ENCODE measurements at places on chromosomes 3 and 15.

DNA sequence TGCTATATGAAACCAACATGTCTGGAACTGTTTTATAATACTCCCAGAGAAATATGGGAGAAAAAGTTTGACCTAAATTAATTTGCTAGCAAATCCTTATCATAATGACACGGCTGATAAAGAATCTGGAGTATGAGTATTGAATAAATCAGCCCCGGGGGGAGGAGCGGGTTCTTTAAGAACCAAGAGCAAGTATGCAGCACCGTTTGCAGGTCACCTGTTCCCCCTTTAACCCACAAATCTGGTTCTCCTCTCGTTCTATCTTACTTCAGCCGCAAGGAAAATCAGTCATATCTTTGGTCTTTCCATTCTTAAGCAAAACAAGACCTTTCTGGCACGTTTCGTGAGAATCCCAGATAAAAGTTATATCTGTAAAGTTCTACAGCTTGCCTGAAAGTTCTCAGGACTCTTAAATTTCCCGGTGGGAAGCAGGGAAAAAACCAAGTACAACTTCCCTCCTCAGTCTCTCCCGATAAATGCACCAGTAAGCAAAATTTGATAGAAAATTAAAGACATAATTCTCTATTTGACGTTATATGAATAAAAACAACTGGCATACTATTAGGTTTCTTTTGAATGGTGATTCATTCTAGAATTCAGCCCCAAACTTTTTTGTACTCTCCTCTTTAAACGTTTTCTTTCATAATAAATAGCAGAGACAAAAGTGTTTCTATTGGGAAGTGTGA lies 348.6 kb downstream of the ZBBX start:
- no peak for DNase-seq

DNA sequence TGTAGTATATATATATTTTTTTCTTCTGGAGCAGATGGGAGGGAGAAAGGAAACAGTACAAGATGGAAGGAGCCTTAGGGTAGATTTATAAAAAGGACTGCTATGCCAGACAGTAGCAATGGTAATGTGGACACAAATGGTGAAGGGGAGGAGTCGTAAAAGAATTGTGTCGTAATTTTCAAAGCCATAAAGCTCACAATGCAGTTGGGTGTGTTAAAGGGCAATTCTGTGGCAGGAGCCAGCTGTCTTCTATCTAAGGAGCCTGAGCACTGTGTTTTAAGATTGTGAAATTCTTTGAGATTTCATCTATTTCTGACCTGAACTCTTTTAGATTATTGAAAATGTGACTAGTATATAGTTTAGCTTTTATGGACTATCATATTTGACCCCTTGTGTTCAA lies 58.9 kb downstream of the CNOT10 start:
- no peak for DNase-seq

DNA sequence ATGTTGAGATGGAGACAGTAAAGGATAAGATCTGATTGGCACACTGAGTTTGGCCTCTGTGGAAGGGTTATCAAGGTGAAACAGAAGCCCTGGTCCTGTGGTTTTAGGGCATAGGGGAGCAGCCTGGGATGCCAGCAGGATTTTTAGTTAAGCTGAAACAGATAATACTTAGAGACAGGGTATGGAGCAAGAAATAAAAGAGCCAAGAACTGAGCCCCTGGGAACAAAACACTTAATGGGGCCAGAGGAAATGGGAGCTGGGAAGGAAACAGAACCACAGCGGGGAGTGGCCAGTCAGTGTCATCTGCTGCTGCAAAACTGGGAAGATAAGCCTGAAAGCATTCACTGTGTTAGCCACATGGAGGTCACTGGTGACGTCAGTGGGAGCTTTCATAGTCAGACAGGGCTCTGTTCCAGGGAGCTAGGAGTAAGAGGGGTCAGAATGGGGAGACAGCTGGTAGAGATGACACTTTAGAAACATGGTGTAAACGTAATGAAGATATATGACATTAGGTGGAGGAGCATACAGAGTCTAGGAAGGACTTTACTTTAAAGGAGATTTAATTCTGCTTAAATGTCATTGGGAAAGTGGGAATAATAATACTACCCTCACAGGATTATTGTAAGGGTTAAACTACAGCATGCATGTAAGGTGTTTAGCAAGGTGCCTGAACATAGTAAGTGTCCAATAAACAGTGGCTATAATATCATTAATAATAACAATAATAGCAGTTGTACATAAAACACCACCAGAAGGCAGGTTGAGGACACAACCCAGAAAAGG lies 172.7 kb upstream of the CTNNB1 start:
- DNase-seq = no peak

DNA sequence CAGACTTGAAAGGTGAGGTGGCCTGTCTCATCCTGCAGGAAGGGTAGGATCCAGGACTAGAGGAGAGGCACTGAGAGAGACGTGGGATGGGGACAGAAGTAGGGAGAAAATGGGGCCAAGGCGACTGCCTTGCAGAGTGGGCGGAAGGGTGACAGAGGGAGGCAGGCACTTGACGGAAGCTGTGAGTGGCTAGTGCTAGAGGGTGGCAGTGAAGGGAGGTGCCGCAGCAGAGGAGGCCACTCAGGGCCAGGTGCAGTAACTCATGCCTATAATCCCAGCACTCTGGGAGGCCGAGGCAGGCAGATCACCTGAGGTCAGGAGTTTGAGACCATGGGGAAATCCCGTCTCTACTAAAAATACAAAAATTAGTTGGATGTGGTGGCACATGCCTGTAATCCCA lies 7.3 kb downstream of the CCDC33 start:
- DNase-seq = no peak

- no peak for DNase-seq
Measured at GRCh38 chr15:47374222-47374621, 343.1 kb upstream of the SEMA6D start.

DNA sequence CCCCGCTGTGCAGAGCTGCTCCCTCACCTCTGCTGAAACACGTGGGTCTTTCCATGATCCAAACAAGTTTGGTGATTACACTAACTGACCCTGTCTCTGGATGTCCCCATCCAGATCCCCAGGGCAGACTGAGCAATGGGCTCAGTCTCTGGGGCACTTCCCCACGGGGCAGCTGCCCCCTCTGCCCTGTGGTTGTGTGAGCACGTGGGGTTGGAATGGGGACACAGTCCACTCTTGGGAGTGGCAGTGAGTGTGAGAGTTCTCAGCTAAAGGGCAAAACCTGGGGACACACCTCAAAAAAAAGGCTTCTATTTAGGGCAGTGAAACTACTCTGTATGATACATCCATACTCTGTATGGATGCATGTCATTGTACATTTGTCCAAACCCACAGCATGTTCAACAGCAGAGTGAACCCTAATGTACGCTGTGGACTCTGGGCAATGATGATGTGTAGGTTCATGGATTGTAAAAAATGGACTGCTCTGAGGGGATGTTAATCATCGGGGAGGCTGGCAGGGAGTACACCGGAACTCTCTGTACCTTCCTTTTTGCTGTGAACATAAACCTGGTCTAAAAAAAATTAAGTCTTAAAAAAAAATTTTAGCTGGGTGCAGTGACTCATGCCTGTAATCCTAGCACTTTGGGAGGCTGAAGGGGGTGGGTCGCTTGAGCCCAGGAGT lies 49.9 kb upstream of the BLM start:
- no peak for DNase-seq

GRCh38 chr3:159319156-159319555 lies 517.3 kb downstream of the MFSD1 start:
- no peak for DNase-seq

- DNase-seq = no peak
Measured at GRCh38 chr15:84829428-84829827, 12.3 kb downstream of the ALPK3 start.

- no peak for DNase-seq
Measured at GRCh38 chr15:47796830-47797229, 79.5 kb downstream of the SEMA6D start.

GRCh38 chr3:69864141-69864540 lies 124.9 kb downstream of the MITF start:
- no peak for DNase-seq

GRCh38 chr3:76131396-76132153 lies 346.2 kb upstream of the ZNF717 start:
- DNase-seq = no peak

- no peak for DNase-seq
Measured at GRCh38 chr15:84934942-84935729, 46.5 kb upstream of the PDE8A start.

- no peak for DNase-seq
Measured at GRCh38 chr3:194736277-194736895, 50.7 kb downstream of the FAM43A start.

DNA sequence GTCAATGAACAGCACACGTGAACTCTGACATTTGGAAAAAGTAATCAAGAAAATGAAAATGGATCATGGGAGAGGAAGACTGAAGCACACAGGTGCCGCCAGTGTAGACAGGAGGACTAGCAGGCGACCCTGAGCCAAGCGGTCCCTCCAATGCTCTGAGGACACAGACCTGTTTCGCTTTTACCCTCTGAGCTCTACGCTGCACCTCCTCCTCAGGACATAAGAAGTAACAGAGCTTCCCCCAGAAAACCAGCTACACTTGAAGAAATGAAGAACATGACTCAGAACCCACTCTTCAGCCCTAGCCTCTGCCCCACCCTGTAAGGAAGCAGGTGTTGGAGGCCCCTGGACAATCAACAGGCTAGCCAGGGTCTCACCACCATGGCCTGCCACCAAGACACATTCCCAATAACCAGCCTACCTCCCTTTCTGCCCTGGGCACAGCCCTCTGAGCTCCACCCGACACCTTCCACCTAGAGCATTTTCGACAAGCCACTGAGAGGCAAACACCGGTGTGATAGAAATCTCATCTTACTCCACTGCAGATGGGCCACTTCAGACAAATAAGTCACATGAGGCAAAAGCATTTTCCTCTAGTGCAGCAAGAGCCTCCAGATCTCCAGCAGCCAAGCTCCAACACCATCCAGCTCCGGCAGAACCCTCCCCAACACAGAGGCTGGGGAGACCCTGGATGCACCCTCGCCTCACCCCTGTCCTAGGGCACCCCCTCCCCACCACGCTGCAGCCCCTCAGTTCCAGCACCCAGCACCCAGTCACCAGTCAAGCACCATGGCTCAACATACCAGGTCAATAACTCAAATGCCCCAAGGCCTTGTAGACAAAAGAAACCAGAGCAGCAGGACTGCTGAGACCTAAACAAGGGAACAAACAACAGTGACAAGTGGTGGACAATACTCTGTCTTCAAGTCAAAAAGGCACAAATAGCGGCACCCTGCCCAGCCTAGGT lies 11.4 kb downstream of the FAM174B start:
- DNase-seq = no peak

DNA sequence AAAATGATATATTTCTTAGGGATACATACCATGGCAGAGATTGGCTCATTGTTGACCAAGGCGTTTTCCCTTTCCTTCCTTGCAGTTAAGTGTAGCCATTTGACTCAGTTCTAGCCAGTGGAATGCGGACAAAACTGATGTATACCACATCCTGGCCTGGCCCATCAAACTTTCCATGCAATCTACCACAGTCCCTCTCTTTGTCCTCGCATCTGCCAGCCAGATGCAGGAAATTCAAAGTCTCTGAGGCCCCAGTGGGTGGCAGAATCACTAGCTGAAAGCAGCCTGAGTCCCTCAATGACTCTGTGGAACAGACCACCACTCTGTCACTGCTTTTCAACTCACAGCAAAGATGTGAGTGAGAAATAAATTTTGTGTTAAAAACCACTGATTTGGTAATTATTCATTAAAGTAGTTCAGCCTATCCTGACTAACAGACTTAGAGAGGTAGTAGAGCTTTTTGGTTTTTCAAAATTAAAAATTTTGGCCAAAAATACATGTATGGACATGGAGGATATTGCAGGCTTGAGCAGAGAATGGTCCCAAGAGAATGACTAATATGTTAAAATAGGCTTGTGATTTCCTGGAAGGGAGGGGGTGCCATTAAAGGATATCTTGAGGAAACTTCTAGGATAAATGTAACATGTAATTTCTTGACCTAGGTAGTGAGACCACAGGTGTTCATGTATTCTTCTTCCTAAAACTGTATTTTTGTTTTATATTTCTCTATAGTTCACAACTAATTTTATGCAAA lies 10.9 kb downstream of the LRRFIP2 start:
- DNase-seq = no peak

DNA sequence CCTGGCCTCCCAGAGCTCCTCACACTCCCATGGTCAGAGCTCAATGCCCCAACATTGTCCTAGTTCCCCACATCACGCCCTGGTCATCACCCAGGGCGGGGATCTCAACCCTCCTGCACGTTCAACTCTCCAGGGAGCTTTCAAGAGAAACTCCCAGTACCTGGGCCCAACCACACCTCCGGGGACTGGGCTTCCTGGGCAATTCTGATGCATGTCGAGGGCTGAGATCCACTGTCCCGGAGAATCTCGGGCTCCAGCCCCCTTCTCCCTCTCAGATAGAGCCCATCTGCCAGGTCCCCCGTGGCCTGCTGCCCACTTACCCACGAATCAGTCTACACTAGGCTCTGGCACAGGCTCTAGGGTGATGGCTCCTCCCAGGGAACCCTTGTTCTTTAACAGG lies 39.2 kb downstream of the UMPS start:
- no peak for DNase-seq

- DNase-seq = no peak
Measured at GRCh38 chr15:85488997-85489396, 108.6 kb downstream of the AKAP13 start.

DNA sequence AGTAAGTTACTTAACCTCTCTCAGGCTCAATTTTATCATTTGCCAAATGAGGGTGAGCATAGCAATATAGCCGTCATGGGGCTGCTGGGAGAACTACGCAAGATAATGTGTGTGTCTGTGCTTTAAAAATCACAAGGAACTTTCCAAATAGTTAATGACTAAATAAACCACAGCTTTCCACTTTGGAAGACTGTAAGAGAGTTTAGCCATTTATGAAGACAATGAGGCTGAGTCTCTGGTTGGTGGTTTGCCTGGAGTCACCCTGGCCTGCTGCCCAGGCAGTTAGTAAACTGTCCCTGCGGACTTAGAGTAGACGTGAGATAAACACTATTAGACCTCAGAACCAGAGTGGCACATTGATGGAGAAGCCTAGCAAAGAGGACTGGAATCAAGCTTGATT lies 357.7 kb downstream of the CLSTN2 start:
- peak; percentile 3 for DNase-seq

- DNase-seq = no peak
Measured at GRCh38 chr3:151351648-151352047, 22.3 kb upstream of the P2RY13 start.

DNA sequence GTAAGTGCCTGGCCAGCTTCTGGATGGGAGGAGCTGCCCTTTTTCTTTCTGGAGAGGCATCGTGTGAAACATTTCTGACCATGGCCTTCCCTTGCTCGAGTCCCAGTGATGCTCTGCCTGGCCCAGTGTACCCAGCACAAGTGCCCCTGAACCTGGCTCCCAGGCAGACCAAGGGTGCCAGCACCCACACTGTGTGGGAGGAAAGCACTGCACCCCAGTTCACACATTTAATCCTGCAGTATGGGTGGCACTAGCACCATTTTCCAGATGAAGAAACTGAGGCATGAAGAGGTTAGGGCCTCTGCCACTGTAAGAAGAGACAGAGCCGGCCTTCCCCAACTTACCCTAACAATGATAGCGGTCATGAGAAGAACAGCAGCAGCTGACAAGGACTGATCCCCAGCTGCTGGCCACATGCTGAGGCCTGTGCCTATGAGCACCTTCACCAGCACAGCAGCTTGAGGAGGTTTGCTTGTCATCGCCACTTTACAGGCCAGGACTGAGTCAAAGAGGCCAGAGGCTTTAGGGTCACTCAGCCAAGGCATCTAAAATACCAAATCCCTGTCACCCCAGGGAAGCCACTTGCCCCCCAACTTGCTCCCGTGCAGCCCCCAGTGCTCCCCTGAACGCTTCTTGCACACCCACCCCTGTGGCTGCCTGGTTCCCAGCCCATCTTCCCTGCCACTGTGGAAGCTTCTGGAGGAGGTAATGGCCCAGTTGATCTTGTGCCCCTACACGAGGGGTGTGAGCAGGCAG lies 15.0 kb downstream of the PRR23E start:
- no peak for DNase-seq

Data from NCI-H1092 (cell line).